ENCODE measurements at places on chromosomes 11 and 22.

GRCh38 chr22:38860283-38861169, 11.5 kb downstream of the CBX6 start:
- no peak for DNase-seq

- no peak for DNase-seq
Measured at GRCh38 chr11:118622376-118623268, 15.2 kb downstream of the PHLDB1 start.

DNA sequence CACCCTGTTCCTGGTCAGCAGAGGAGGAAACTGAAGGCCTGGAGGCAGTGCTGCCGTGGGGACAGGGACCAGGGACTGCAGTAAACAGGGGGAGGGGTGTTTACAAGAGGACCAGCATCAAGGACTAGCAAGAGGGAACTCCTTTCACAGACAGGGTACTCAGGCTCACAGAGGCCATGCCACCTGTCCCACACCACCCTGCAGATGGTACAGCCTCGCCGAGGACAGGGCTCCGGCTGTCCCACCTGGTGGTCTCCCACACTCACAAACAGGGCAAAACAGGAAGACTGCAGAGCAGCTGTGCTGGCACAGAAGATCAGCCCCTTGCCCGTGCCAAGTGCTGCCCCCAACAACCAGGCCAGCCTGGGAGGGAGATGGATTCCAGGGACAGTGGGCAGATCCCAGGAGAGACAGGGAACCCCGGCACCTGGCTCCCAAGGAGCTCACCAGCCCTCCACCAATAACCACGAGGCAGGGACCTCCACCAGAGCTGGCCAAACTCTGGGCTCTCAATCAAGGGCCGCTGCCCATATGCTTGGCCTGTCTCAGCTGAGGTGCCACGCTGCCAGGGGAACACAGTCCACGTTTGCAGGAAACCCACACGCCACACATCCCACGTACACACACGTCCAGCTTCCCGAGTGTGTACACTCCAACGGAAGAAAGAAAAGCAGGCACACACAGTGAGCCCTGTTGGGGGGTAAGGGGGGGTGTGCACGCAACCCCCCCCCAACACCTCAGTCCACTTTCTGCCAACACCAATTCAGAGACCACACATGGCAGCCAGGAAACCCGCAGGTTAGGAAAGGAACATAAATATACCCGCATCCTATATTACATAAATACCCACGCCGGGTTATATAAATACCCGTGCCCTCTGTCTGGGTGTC, 2.1 kb downstream of the CSNK1E start:
- no peak for DNase-seq

- no peak for DNase-seq
Measured at GRCh38 chr22:46111645-46112306, 38.5 kb upstream of the PPARA start.

DNA sequence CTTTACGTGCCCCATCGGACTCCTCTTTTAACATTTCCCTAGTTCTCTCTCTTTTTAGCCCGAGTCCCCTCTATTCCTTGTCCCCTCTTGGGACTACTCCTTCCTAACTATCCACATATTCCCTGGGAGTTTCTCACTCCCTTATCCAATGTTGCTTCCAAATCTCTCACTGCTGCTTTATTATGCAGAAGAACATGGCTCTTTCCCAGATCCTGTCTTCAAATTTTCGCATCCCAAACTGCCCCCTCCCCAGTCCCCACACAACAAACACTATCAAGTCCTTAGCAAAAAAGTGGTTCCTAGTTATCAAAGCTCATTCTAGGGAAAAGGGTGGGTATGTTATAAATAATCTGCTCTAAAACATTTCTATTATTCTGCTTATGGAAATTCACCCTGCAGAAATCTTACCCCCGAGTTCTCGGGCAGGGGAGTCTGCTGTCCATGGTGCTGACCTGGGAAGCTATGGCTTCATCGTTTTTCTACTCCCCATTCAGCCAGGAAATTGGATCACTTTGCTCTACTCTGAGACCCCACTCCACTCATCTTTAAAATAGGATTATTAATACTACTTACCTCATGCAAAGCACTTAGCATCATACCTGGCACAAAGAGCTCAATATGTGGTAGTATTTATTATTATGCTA, 393.5 kb downstream of the BUD13 start:
- no peak for DNase-seq

GRCh38 chr11:85705800-85706199, 19.8 kb upstream of the CCDC89 start:
- DNase-seq = no peak

GRCh38 chr22:32672542-32672941, 129.0 kb upstream of the TIMP3 start:
- DNase-seq = no peak
